ENCODE measurements at places on chromosomes 4 and X.

- no peak for DNase-seq
These were observed 166.2 kb upstream of the FGF13 start for GRCh38 chrX:138877746-138878145.

- DNase-seq, result no peak
These were observed 123.3 kb upstream of the TBL1X start for GRCh38 chrX:9341291-9342201.

GRCh38 chrX:19544693-19545305 lies 29.5 kb upstream of the MAP3K15 start:
- peak; percentile 52 for DNase-seq

DNA sequence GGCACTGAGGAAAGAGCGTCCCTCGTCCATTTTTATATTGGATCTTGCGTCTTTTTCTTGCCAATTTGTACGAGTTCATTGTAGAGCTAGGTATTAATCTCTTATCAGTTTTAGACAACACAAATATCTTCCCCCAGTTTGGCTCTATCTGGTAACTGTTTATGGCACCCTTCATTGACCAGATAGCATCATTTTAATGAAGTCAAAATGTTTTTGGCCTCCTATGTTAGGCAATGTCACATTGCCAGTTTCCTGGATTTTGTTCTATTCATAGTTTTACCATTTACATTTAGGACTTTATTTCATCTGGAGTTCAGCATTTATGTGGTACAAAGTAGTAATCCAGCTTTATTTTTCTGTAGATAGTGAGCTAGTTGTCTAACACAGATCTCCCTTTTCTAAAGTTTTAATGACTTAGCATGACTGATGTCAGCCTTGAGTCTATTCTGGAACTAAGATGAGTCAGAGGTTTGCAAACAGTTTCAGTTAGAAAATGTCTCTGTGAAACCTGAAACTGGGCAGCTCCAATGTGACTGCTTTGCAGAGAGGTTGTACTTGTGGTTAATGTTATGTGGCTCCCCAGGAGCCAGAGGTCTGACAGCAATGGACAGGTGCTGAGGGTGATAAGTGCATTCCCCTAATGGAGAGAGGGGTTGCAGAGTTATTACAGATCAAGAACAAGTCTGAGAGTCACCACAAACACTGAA lies 5.3 kb upstream of the STBD1 start:
- DNase-seq, result no peak

DNA sequence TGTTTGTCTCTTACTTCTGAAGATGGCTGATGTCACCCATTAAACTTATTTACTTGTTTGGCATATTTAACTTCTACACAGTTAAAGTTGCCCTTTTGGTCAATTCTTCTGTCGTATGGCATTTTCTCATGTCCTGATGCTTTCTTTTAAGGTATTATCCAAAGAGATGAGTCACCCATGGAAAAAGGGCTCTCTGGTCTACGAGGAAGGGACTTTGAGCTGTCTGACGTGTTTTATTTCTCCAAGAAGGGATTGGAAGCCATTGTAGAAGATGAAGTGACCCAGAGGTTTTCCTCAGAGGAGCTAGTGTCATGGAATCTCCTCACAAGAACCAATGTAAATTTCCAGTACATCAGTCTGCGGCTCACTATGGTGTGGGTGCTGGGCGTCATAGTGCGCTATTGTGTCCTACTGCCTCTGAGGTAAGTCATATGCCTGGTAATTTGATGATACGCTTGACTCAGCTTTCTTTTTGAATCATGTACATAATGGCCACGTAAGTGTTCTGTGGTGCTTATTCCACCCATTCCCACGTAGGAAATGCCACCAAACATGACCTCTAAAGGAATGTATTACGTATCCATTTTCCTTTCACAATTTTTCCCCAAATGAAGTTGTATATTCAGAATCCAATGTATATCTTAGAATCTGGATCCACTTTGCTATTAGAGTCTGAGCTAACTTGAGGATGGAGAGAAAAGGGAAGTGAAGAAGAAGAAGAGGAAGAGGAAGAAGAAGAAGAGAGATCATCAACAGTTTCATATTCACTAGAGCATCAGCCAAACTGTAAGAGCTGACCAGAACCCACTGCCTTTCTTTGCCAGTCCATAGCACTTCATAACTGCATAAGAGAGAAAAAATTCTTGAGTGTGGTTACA lies 45.7 kb downstream of the GPAT3 start:
- no peak for DNase-seq

DNA sequence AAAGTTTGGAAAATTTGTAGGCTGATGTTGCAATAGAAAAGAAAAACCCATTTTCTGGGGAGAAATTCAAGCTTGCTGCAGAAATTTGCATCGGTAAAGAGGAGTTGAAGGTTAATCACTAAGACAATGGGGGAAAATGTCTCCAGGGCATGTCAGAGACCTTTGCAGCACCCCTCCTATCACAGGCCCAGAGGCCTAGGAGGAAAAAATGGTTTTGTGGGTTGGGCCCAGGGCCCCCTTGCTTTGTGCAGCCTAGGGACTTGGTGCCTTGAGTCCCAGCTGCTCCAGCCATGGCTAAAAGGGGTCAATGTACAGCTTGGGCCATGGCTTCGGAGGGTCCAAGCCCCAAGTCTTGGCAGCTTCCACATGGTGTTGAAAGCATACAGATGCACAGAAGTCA lies 17.8 kb downstream of the TMSB15A start:
- DNase-seq, result no peak
